ENCODE measurements at places on chromosomes 16 and 17. TPM values are rescaled to one million over a fixed set of nuclear protein-coding genes. Genes with fewer than 3 reads are reported as not detected.

Gene CNTD1
- polyA plus RNA-seq = not detected

Gene UMOD
- not detected for polyA plus RNA-seq

Gene PRAC1
- polyA plus RNA-seq = not detected

DNA sequence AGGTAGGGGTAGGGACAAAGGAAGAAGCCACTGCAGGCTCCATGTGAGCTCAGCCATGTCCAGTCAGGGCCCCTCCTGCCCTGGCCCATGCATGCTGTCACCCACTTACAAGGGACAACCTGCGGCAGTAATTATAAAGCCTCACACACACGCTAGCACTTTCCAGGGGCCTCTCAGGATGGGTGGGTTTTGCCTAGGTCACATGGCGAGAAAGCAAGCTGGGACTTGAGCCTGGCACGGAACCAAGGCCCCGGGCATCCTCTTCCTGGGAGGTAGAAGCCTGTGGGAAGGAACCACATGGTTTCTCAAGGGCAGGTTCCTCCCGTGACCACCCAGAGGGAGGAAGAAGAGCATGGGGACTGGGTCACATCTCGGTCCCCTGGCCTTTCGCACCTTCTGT, 7.0 kb downstream of the ZNF319 start:
- DNase-seq = no peak
- H3K4me3 ChIP-seq = no peak overlapping the region
- H3K27me3 ChIP-seq = no peaks in the 10 kb centered on the region
- peaks cover 18% of the 10 kb centered on the region for H3K4me1 ChIP-seq

- H3K4me1 ChIP-seq = peaks cover 18% of the 10 kb centered on the region
- peak overlapping the region; percentile 95 for H3K4me3 ChIP-seq
- no peak for DNase-seq
- H3K36me3 ChIP-seq = no peaks in the 10 kb centered on the region
- H3K27me3 ChIP-seq = no peaks in the 10 kb centered on the region
These were observed 155.1 kb downstream of the CHD9 start for GRCh38 chr16:53209877-53210276.

DNA sequence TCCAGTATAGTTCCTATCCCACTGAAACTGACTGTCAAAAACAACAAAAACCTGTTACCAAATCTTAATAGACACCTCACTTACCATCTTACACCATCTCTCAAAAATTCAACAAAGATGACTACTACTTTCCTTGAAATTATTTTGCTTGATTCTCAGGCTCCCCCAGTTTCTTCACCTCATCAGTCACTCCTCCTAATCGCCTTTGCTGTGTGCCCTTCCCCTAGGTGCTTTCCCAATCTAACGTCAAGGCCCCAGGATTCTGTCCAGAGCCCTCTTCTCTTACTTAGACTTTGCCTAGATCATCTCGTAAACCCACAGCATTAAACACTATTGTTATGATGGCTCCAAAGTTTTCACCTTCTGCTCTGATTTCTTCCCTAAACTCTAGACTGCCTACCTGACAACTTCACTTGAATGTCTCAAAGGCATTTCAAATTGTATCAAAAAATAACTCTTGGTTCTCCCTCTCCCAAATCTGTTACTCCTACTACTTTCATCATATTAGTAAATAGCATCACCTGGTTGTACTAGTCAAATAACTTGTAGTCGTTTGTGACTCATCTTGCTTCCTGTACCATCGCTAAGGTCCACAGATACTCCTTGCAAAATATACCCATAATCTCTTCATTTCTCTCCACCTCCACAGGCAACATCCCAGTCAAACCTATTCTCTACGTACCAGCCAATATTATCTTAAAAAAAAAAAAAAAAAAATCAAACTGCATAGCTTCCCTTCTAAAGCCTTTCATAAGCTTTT, 18.0 kb downstream of the C16orf87 start:
- peaks cover 7% of the 10 kb centered on the region for H3K4me1 ChIP-seq
- no peak overlapping the region for H3K27ac ChIP-seq
- no peak overlapping the region for H3K4me3 ChIP-seq
- H3K36me3 ChIP-seq = no peaks in the 10 kb centered on the region
- H3K27me3 ChIP-seq = no peaks in the 10 kb centered on the region

- H3K4me1 ChIP-seq = peaks cover 2% of the 10 kb centered on the region
- no peak overlapping the region for H3K27ac ChIP-seq
- H3K4me3 ChIP-seq = no peak overlapping the region
- DNase-seq = no peak
These were observed 56.0 kb upstream of the SMURF2 start for GRCh38 chr17:64718058-64718457.

DNA sequence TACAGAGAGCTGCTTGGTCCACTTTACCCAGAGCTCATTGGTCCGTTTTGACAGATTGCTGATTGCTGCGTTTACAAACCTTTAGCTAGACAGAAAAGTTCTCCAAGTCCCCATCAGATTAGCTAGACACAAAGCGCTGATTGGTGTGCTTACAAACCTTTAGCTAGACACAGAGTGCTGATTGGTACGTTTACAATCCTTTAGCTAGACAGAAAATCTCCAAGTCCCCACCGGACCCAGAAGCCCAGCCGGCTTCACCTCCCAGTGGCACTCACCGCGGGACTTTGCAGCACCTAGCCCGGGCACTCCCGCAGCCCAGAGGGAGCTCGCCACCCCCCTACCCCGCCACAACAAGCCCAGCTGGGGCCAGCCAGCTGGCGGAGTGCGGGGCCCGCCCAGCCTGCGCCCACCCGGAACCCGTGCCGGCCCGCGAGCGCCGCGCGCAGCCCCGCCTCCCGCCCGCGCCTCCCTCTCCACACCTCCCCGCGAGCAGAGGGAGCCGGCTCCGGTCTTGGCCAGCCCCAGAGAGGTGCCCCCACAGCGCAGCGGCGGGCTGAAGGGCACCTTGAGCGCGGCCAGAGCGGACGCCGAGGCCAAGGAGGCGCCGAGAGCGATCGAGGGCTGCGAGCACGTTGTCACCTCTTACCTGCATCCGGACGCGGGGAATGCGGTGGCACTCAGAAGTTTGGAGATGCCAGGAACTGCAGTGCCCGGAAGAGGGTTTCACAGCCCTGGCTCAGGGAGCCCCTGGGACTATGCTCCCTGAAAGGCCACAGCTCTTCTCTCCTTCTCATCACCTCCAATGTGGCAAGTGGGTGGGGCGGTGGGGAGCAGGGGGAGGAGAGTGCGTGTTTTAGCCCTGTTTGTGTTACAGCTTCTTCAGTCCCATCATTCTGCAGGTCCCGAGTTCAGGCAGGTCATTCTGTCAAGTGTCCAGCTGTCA, 1504.5 kb downstream of the CDH11 start:
- no peaks in the 10 kb centered on the region for H3K36me3 ChIP-seq
- no peaks in the 10 kb centered on the region for H3K27me3 ChIP-seq
- no peak overlapping the region for H3K27ac ChIP-seq
- H3K4me3 ChIP-seq = peak overlapping the region; percentile 59
- no peaks in the 10 kb centered on the region for H3K4me1 ChIP-seq
